Lung (tissue), 17 donors: ENCODE measurements at places on chromosomes 1 and 21. TPM values are rescaled to one million over a fixed set of nuclear protein-coding genes. Genes with fewer than 3 reads are reported as not detected.

WASF2 gene
- 136 TPM for total RNA-seq

MIGA1 gene
- total RNA-seq, result 28.2 TPM

MMEL1 gene
- 4.0 TPM for total RNA-seq

RHCE gene
- 0.31 TPM for total RNA-seq

FCRL2 gene
- total RNA-seq, result 2.3 TPM

PROX1 gene
- 7.6 TPM for total RNA-seq

RPS6KC1 gene
- 41.6 TPM for total RNA-seq

ZBTB21 gene
- total RNA-seq, result 10.6 TPM

SH3D21 gene
- total RNA-seq, result 16.6 TPM

KCNJ15 gene
- total RNA-seq, result 79.1 TPM

CD53 gene
- 59.9 TPM for total RNA-seq

VAV3 gene
- 7.2 TPM for total RNA-seq

CD1C gene
- 2.3 TPM for total RNA-seq

KCNH1 gene
- total RNA-seq, result 0.31 TPM

LYPD8 gene
- total RNA-seq, result not detected

SLC1A7 gene
- total RNA-seq, result 0.14 TPM

FCRL1 gene
- 3.2 TPM for total RNA-seq

CD164L2 gene
- 6.3 TPM for total RNA-seq

SEMA4A gene
- total RNA-seq, result 46.9 TPM

TTLL10 gene
- 19.7 TPM for total RNA-seq

FMO1 gene
- 3.7 TPM for total RNA-seq

RHBG gene
- total RNA-seq, result 0.74 TPM

SPATA46 gene
- not detected for total RNA-seq

S100A3 gene
- 3.0 TPM for total RNA-seq

SPRR2A gene
- not detected for total RNA-seq

CACNA1S gene
- not detected for total RNA-seq

ADAMTS5 gene
- total RNA-seq, result 4.7 TPM

ORC1 gene
- total RNA-seq, result 2.3 TPM

SLC9C2 gene
- 0.98 TPM for total RNA-seq

PLA2G2D gene
- not detected for total RNA-seq

CFAP45 gene
- total RNA-seq, result 29.5 TPM

CORT gene
- total RNA-seq, result not detected

ATP1A1 gene
- total RNA-seq, result 715 TPM

TSPAN2 gene
- 10.0 TPM for total RNA-seq

GPR25 gene
- total RNA-seq, result 1.0 TPM

SLC5A9 gene
- total RNA-seq, result 20.3 TPM

ASTN1 gene
- total RNA-seq, result 3.6 TPM

TNFAIP8L2 gene
- total RNA-seq, result 3.4 TPM

ADGRB2 gene
- total RNA-seq, result 7.6 TPM

RAB7B gene
- total RNA-seq, result 3.6 TPM

LCE1F gene
- not detected for total RNA-seq

SERTAD4 gene
- 3.4 TPM for total RNA-seq
